ENCODE measurements at places on chromosomes 2 and 18. TPM values are rescaled to one million over a fixed set of nuclear protein-coding genes. Genes with fewer than 3 reads are reported as not detected.

TIA1 gene
- total RNA-seq = 247 TPM

BOD1L2 gene
- total RNA-seq = not detected

GAREM1 gene
- total RNA-seq = 12.3 TPM

KIAA2012 gene
- 5.7 TPM for total RNA-seq

ZNF512 gene
- 38.6 TPM for total RNA-seq

MAPK4 gene
- 89.0 TPM for total RNA-seq

PSMA8 gene
- not detected for total RNA-seq

ATF2 gene
- total RNA-seq = 72.4 TPM

ALPI gene
- not detected for total RNA-seq

PECR gene
- total RNA-seq = 21.6 TPM

LRRFIP1 gene
- total RNA-seq = 55.2 TPM

DQX1 gene
- total RNA-seq = 0.28 TPM

SCG2 gene
- 166 TPM for total RNA-seq

OTOS gene
- 0.55 TPM for total RNA-seq

MARS2 gene
- 8.8 TPM for total RNA-seq

VAMP5 gene
- total RNA-seq = 45.4 TPM

ZBTB7C gene
- 15.7 TPM for total RNA-seq

EVX2 gene
- 0.17 TPM for total RNA-seq

REG1B gene
- not detected for total RNA-seq

EPHA4 gene
- 60.9 TPM for total RNA-seq

SERPINB10 gene
- 0.33 TPM for total RNA-seq

FOXI3 gene
- 0.06 TPM for total RNA-seq

ZBTB14 gene
- 16.6 TPM for total RNA-seq

RNF152 gene
- 58.2 TPM for total RNA-seq

MC5R gene
- total RNA-seq = 0.22 TPM

NLRC4 gene
- 3.9 TPM for total RNA-seq

SCN1A gene
- total RNA-seq = 34.9 TPM

COLEC12 gene
- total RNA-seq = 282 TPM

EGR4 gene
- not detected for total RNA-seq

KCNJ3 gene
- total RNA-seq = 20.8 TPM

RPE gene
- total RNA-seq = 68.0 TPM
